ENCODE measurements at places on chromosomes 11 and 22.
A peak's percentile ranks its signal among the peaks of the same experiment; 100 is the strongest.

DNA sequence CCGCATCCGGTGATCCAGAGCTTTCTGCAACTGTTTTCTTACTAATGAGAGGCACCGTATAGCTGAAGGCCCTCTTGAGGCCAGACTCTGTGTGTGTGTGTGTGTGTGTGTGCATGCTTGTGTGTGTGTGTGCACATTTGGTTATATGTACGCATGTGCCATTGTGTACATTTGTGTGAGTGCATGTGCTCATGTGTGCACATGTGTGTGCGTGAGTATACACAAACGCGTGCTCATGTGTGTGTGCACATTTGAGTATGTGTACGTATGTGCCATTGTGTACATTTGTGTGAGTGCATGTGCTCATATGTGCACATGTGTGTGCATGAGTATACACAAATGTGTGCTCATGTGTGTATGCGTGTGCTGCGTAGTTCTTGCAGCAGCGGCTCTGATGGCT is 12.3 kb upstream of the FGF19 start:
- DNase-seq = no peak

DNA sequence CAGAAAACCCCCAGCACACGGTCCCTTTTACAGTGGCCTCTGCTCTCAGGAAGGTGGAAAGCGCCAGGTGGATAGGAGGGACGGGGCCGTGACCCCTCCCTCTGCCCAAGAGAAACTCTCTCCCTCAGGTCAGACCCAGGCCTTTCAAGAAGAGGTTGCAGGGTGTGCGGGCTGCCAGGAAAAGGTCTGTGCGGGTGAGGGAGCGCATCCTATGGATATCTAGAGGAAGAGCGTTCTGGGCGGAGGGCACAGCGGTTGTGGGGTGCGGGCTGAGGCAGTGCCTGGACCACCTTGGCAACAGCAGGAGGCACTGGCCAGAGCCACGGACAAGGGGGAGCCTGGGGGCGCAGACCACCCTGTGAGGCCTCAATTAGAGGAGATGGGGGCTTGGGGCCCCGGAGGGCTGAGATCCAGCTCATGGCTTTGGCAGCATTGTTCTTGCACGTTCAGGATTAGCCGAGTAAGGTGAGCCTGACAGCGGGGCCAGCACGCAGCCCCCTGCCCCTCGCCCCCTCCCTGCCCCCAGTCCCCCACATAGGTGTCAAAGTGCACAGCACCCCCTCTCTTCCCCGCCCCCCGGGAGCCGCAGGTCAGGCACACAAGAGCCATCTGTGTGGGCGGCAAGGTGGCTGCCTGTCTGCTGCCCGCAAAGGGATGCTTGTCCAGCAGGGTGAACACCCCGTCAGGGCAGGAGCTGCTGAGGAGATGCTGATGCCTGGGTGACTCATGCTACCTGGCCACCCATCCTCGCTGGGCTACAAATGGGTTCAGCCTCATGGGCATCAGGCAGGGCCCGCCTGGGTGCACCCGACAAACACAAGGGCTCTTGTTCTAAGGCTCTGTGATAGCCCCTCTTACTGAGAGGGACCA is 92.8 kb upstream of the KCNQ1OT1 start:
- no peak for DNase-seq

DNA sequence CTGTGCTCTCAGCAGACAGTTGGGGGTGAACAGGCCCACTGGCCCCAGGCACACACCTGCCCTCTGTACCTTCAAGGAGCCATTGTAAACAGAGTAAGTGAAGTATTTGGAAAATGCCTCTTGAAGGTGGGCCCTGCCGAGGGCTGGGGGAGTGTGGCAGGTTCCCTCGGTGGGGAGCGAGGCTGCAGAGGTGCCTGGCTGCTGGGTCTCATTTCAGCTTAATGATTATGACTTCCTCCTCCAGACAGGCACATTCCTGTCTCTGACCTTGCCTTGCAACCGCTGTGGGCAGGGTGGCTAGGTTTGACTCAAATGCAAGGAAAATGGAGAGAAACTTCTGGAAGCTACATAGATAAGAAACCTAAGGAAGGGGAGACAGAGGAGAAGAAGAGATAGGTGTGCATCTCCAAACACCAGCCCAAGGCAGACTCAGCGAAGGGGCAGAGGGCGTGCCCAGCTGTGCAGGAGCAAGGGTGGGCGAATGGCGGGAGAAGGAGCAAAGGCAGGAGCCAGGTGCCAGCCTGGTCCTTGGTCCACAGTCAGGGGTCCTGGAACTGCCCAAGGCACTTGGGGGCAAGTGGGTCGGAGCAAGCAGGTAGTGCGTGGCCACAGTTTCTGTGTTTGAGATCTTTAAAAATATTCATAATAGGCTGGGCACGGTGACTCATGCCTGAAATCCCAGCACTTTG is 14.0 kb downstream of the GRAMD4 start:
- DNase-seq = no peak

DNA sequence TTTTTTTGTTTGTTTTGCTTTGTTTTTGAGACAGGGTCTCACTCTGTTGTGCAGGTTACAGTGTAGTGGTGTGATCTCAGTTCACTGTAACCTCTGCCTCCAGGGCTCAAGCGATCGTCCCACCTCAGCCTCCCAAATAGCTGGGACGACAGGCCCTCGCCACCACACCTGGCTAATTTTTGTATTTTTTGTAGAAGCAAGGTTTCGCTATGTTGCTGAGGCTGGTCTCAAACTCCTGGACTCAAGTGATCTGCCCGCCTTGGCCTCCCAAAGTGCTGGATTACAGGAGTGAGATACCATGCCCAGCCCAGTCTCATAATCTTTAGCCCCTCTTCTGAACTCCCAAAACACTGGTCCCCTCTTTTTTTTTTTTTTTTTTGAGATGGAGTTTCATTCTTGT is 50.6 kb downstream of the KCNJ4 start:
- DNase-seq = no peak

- no peak for DNase-seq
Observed at GRCh38 chr11:45344028-45344427, 57.9 kb upstream of the SYT13 start.

DNA sequence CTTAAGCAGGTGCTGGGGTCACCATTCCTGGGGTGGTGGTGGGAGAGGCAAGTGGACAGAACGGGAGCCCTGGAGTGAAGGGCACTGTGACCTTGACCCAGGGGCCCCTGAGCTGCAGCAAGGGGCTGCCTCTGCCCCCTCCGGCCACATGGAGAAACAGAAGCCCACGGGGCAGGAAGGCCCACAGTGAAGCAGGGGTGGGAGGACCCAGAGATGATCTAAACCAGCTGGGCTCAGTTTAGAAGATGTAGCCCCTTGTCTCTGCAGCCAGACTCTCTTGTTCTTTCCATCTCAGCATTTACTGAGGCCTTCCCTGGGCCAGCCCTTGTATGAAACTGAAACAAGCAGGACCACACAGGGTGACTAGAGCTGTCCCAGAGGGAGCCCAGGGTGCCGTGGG is 30.5 kb downstream of the WNT11 start:
- no peak for DNase-seq

DNA sequence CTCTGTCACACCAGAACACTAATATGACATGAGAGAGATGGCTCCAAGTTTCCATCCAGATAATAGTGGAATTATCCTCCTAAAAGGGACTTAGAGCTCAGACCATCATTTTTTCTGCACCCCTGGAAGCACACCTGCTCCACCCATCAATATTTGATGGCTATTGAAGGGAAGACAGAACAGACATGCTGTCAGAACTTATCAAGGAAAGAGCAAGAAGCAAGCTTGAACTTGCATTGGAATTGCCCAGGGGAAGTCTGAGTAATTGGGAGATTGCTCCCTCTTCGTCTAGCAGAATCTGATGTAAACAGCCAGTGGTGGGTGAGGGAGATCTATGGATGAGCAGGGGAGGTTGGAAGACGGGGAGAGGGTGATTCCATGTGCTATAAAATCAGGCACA is 874.4 kb upstream of the TENM4 start:
- no peak for DNase-seq

GRCh38 chr11:12827929-12828812 is 153.9 kb downstream of the TEAD1 start:
- DNase-seq = no peak

- DNase-seq = peak; percentile 97
Observed at GRCh38 chr11:118930094-118930712, 4.5 kb upstream of the BCL9L start.
